D341Med (cell line): ENCODE measurements at places on chromosomes 4 and X.

DNA sequence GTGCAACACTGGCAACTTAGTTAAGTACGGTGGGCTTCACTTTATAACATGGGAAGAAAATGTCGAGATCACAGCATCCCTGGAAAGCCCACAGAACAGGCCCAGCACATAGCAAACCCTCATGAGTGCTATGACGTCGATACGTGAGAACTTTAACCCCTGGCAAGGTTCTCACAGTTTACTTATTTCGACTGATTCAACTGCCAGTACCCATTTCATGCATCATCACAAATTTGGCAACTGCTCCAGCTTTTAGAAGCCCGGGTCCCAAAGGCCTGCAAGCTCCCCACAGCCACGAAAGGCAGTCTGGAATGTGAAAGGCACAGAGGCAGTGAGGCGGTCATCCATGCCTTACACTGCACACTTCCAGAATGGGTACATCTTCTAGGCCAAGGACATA lies 41.2 kb downstream of the RELL1 start:
- no peak for DNase-seq

DNA sequence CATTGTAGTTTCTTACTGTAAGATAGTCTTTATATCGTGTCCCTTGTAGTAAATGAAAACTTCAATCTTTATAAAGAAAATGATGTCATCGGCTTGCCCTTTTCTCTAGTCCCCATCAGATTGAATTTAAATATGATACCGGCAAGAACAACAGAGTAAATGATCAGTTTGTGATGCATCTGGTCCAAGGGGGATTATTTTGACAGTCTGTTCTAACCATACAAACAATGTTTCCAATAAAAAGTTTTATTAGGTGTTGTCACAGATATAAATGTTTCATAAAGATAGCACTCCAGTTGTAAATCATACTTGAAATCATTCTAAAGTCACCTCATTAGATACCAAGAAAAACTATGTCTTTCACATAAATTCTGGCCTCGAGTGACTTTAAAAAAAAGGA lies 72.3 kb downstream of the SLC9A6 start:
- DNase-seq: no peak

DNA sequence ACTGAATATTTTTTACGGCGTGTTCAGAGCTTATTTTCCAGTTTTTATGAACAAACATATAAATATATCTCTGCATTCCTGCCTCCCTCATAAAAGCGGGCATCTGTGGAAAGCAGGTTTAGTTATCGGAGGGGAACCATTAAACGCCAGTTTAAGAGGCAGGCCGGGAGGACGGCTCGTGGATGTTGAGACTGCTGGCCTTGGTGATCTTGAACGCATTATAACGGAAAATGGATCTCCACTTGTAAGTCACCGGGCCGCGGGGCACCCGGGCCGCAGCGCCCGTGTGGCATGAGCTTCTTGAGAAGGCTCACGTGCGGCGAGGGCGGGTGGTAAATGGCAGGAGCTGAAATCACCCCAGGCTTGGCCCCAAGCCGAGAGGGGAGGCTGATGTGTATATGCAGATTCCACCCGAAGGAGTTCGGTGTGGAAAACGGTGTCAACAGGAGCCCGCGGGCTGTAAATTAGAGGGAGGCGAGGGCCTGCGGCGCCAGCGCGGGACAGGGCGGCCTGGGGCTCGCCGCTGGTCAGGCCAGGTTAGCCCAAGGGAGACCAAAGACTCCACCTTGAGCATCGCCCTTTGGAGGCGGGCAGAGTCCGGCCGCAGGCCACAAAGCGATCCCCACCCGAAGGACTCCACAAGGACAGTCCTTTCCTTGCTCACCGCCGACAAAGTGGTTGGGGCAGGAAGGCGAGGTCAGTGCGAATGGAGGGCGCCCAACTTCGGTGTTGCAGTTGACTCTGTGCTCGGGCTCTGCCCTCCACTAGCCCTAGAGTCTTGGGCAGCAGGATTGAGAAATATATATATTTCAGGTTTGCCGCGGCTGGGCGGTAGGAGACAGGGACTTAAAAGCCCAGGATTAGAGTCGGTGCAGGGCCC lies 1.3 kb upstream of the HAND2 start:
- no peak for DNase-seq

GRCh38 chr4:68892861-68893260 lies 58.7 kb downstream of the UGT2A3 start:
- DNase-seq: no peak

DNA sequence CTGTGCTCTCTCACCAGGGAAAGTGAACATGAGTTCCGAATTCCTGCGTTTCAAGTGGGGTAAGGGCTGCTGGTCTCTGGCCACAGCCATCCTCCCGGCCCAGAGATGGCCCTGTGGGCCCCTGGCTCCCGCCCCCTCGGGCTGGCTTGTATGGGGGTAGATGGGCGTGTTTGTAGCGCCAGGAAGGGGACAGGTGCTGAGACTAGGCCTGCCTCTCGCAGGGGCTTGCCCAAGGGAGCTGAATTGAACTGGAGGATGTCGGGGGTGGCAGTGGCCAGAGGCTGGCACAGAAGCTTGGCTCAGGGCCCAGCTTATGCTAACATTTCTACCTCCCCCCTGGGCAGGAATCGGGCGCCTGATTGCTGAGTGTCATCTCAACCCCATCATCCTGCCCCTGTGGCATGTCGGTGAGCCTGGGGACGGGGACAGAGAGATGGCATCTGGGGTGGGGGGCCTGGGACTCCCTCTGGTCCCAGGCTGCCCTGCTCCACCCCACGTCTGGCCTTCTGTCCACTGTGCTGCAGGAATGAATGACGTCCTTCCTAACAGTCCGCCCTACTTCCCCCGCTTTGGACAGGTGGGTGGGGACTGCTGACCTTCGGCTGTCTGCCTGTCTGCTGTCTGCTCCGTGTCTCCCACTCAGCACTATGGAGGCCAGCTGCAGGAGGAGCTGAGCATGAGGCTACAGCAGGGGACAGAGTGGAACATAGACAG lies 8.5 kb downstream of the TAFAZZIN start:
- no peak for DNase-seq

- no peak for DNase-seq
These were observed 42.3 kb downstream of the RBM47 start for GRCh38 chr4:40587351-40587750.

GRCh38 chrX:11967986-11968869 lies 170.0 kb upstream of the FRMPD4 start:
- DNase-seq: no peak

DNA sequence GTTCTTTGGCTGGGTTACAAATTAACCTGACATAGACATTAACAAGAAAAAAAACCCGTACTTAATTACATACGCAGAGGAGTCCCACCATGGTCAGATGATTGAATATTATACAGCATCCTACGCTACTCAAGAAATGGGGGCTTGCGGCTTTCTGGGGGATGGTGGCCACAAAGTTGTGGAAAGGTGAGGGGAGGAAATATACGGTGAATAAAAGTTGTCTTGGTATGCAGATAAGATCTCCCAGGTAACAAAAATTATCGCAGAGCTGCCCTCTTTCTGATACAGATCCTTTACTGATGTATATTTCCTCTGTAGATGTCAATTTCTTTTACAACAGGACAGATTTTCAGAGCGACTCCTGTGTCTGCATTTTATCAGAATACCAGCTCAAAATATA lies 890 bp downstream of the DCAF16 start:
- DNase-seq: no peak

DNA sequence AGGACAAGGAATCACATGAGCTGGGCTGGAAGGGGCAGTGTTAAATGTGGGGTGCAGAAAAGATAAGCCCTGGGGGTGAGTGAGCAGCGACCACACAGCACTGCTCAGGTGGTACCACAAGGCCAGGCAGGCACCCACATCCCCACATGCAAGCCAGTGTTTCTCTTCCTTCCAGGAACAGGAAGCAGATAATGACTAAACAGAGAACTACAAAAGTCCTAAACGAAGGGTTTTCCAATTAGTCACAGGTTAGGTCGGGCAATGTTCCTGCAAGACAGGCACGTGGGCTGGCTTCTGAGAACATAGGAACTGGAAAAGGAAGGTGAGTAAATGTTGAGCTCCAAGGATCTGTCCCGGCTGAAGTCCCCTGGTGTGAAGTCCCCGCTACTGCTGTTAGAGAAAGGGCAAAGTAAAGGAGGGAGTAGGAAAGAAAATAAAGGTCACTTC lies 19.5 kb downstream of the RELL1 start:
- DNase-seq: no peak

GRCh38 chrX:137566746-137567679 lies 1.1 kb downstream of the ZIC3 start:
- DNase-seq: peak; percentile 45

- no peak for DNase-seq
These were observed 31.5 kb upstream of the GLRA3 start for GRCh38 chr4:174860588-174860987.

DNA sequence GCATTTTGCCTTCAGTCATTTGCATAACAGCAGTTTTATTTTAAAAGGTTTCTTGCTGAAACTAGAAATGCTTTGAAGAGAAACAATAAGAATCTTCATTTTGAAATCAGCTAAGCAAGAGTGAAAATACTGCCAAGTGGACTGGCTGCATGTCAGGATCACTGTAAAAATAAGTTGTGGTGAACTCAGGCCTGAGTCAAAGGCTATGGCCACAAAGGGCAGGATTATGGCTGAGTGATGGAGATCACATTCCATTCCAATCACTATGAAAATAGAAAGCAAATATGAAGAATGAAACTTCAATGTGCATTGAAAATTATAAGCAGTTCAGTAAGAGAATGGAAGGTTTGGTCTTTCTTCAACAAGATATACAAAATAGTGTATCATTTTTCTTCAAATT lies 224.5 kb downstream of the PCDH18 start:
- DNase-seq: no peak

DNA sequence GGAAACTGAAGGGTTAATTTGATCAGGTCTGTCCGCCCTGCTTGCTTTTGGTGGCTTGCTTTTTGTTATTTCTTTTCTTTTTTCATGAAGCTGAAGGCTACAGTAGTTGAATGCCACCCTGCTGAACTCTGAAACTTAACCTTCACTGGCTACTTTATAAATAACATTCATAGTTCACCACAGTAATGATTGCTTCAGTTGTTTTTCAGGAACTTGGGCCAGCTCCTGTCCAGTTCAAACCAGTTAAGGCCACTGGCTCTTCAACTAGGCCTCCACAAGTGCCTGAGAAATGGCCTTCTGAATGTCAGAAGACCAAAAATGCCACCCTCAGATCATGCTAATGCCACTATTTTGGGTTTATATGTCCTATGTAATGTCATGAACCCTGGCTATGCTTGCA lies 7.7 kb upstream of the ASB9 start:
- no peak for DNase-seq

DNA sequence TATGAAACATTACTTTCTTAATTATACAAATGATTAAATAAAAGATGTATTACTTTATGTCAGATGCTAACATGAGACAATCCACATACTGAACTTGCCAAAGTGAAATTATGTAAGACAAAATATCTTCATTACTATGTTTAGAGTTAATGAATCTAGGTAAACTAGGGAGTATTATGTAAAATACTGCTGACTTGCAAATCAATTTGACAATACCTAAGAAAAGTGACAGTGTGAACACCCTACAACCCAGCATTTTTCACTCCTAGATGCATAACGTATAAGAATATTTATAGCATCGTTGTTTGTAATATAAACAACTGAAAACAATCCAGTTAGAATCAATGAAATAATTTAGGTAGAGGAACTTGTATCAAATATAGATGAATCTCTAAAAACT lies 546.3 kb downstream of the MAGEB5 start:
- DNase-seq: no peak

GRCh38 chrX:103183912-103184311 lies 31.0 kb upstream of the BEX4 start:
- no peak for DNase-seq

- no peak for DNase-seq
These were observed 15.6 kb upstream of the CWH43 start for GRCh38 chr4:48970471-48970921.

DNA sequence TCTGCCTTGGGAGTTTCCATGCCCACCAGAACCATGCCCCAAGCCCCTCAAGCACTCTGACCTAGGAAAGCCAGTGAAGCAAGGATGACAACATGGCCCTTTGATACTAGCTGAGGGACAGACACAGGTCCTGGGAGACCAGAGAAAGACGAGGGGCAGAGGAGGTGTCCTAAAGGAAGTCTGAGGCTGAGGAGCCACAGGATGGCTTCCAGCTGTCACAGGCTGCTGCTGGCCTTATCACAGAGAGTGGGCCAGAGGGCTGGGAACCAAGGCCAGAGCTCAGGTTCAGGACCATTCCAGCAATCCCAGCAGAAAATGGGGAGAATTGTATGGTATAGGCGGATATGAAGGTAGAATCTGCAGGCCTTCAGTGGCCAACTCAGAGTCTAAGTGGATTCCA lies 31.7 kb upstream of the MSANTD1 start:
- DNase-seq: no peak

- DNase-seq: no peak
These were observed 255.7 kb downstream of the TMEM47 start for GRCh38 chrX:34401411-34401810.

GRCh38 chrX:55451626-55451989 lies 319 bp upstream of the MAGEH1 start:
- no peak for DNase-seq

GRCh38 chr4:8128100-8128856 lies 30.3 kb downstream of the ABLIM2 start:
- no peak for DNase-seq

DNA sequence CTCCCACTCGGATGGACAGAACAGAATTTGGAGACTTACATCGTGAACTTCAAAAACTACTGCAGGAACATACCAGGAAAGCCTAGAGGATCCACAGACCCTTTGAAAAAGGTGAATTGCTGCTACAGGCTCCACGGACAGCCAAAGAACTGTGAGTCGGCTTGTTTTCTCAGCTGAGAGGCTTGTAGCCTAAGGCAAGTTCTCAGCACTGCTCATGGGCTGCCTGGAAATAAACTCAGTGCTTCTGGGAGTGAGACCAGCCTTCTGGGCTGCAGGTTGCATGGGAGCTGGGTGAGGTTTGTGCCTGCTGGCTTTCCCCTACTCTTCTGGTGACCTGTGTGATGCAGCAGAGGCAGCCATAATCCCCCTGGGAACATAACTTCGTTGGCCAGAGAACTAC lies 1397.6 kb downstream of the FAM133A start:
- DNase-seq: no peak

- no peak for DNase-seq
These were observed 43.8 kb downstream of the FHL1 start for GRCh38 chrX:136191171-136191570.

DNA sequence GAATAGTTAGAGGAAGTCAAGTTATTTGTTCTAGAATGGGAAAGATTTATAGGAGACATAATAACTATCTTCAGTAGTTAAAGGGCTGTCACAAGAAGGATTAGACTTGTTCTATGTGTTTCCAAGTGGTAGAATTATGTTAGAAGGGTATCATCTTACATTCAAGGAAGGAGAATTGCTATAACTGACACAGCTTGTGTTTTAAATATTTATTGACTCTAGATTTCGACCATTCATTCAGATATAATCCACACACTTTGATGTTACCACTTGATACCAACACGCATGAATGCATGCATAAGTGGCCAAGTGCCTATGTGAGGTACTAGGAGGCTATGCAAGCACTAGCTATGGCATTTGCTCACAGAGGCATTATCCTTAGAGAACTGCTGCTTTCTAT lies 122.7 kb downstream of the CCNB3 start:
- DNase-seq: no peak

GRCh38 chr4:119028296-119028695 lies 107.3 kb upstream of the MYOZ2 start:
- DNase-seq: no peak
